ENCODE measurements at places on chromosomes 1 and 21. TPM values are rescaled to one million over a fixed set of nuclear protein-coding genes. Genes with fewer than 3 reads are reported as not detected.

- peak; percentile 74 for DNase-seq
These were observed 334.3 kb upstream of the ADAMTS5 start for GRCh38 chr21:27301220-27301619.

DNA sequence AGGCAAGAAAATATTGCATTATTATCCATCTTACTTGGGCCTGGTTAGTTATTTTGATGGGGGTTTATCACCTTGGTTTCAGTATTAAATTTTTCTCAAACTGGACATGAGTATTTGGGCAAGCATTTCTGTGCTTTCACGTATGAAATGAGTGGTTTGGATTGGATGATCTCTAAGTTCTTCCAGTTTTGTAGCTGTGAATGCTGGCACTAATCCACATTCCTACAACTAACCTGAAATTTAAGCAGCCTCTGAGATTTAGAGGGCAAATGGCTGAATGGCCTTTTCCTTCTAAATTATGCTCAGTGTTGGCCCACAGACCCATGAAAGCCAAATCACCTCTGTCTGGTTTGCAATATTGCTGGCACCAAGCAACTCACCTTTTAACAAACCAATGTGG is 475.0 kb upstream of the B3GALT2 start:
- DNase-seq: no peak

GRCh38 chr1:74763807-74764206 is 30.9 kb downstream of the TYW3 start:
- no peak for DNase-seq

MYBPH gene
- total RNA-seq: 0.08 TPM
